ENCODE measurements at places on chromosomes 3 and 15.

DNA sequence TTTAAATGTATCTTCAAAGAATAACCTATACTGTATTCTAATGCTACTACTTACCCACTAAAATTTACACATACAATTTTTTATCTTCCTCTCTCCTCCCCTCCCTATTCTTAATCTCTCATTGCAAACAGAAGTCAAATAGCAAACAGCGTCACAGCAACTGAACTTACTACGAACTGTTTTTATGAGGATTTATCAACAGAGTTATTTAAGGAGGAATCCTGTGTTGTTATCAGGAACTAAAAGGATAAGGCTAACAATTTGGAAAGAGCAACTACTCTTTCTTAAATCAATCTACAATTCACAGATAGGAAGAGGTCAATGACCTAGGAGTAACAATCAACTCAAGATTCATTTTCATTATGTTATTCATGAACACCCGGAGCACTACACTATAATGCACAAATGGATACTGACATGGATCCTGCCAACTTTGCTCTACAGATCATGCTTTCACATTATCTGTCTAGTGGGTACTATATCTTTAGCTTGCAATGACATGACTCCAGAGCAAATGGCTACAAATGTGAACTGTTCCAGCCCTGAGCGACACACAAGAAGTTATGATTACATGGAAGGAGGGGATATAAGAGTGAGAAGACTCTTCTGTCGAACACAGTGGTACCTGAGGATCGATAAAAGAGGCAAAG, 984 bp downstream of the FGF7 start:
- DNase-seq = no peak
- no peaks in the 10 kb centered on the region for H3K4me1 ChIP-seq
- H3K27me3 ChIP-seq = peaks cover 8% of the 10 kb centered on the region
- no peak overlapping the region for H3K4me3 ChIP-seq
- H3K36me3 ChIP-seq = no peaks in the 10 kb centered on the region
- H3K27ac ChIP-seq = no peak overlapping the region

DNA sequence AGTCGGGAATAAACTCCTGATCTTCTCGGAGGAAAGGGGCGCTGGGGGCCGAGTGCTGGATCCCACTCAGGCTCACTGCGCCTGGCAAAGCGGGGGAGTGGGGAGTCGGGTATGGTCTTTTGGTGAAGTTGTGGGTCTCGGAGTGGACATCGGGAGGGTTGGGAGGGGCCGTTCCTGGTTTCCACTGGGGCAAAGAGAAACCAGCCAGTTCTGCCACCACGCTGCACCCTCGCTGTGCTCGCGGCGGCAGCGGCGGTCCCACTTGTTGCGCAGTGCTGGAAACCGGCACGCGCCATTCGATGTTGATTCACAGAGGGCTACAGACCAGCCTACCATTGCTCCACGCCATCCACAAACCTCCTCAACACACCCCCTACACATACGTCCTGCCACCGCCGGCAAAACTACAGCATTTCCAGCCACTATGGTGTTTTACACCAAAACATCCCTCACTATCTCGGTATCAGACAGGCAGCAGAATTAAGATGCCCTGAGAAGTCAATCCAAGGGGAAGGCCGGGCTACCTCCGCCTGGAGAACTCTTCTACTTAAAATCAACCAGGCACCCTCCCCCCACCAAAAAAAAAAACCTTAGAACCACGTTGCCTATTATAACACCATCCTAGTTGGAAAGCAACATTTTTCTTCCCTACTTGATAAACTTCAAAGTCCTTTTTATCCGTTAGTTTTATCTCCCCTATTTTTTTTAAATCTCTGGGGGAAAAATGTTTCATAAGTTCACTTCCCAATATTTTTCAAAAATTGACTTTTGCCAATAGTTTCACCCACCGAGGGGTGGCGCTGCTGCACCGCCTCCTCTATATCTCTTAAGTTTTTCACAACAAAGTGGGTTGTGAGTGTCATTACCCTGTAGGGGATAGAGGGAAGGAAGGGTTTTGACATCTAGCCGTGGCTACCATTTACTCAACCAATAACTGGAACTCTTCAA, 3.6 kb downstream of the BCL6 start:
- peak overlapping the region; percentile 99 for H3K27ac ChIP-seq
- H3K36me3 ChIP-seq = peaks cover 17% of the 10 kb centered on the region
- H3K27me3 ChIP-seq = no peaks in the 10 kb centered on the region

DNA sequence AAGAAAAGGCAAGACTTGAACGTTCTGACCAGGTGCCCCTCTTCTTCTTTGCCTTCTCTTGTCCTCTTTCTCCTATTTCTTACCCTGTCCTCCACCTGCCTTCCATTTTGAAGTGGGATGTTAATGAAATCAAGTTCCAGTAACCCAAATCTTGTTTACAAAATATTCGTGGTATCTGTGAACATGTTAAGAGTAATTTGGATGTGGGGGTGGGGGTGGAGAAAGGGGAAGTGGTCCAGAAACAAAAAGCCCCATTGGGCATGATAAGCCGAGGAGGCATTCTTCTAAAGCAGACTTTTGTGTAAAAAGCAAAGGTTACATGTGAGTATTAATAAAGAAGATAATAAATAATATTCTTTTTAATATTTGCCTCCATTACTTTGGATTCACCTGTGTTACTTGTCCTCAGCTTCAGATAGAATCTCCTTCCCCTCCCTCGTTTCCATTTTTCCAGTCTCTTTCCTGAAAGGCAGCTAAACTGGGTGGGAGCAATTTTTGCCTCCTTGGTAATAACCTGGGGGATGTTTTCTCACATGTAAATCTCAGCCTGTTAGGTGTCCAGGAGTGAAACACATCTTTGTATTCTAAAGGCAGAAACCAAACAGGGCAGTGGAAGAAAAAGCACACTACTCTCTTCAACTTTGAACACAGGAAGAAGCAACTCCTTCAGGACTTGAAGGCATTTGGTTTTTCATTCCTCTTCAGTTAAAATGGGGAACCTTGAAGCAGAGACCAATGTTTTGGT, 3.2 kb downstream of the CHST2 start:
- DNase-seq = no peak
- peaks cover 33% of the 10 kb centered on the region for H3K4me1 ChIP-seq
- H3K27ac ChIP-seq = peak overlapping the region; percentile 68

DNA sequence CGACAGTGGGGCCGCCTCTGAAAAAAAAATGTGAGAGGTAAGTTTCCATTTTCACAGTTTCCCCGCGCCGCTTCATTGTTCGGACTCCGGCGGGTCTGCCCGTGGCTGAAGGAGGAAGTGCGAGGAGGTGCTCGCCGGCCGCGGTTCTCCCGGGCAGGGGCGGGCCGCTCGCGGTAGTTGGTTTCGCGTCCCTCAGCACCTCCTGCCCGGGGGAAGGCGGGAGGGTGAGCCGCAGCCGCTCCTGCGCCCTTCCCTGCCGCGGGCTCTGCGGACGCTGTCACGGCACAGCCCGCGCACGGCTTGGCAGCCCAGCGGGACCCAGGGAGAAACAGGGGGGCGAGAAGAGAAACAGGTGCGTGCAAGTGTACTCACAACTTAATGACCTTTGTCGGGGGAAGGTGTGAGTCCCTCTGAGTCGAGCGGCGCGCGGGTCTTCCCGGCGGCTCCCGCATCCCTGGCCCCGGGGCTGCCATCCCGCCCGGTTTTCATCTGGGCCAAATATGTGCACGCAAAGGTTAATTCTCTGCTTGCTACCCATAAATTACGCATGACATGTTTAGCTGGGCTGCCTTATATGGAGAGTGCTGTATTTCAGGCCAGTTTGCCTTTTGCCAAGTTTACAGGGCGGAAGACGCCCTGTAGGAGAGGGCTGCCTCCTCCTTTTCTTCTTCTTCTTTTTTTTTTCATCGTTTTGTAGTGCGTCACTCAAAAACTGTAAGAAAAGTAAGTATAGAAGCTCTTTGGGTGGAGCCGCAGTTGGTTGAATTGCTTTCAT, 514 bp downstream of the MBNL1 start:
- H3K27ac ChIP-seq = peak overlapping the region; percentile 89
- H3K4me3 ChIP-seq = peak overlapping the region; percentile 99
- H3K4me1 ChIP-seq = peaks cover 55% of the 10 kb centered on the region
- DNase-seq = no peak
- peaks cover 44% of the 10 kb centered on the region for H3K36me3 ChIP-seq

DNA sequence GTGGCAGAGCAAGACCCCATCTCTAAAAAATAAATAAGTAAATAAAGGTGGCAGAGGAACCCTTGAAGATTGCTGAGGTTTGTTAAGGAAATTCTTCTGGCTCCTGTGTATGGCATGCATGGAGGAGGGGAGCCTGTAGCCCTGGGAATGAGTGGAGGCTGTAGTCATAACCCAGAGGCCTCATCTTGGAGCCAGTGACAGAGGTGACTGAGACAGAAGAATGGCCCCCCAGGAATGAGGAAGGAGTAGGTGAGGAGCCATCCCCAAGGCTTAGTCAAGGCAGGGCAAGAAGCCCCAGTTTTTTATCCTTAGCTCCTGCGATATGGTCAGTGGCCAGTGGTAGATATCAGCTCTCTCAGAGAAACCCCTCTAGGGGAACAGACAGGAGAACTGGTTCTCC, 46.5 kb downstream of the BSN start:
- peaks cover 23% of the 10 kb centered on the region for H3K4me1 ChIP-seq
- H3K4me3 ChIP-seq = no peak overlapping the region
- no peaks in the 10 kb centered on the region for H3K36me3 ChIP-seq

All from activated naive CD8-positive, alpha-beta T cell treated with anti-CD3 and anti-CD28 coated beads, Interleukin-2, amount 10 ng/mL, durations not matched to agents 7 days and 5 days (primary cell).